ENCODE measurements at places on chromosomes 11 and 22. TPM values are rescaled to one million over a fixed set of nuclear protein-coding genes. Genes with fewer than 3 reads are reported as not detected.

DNA sequence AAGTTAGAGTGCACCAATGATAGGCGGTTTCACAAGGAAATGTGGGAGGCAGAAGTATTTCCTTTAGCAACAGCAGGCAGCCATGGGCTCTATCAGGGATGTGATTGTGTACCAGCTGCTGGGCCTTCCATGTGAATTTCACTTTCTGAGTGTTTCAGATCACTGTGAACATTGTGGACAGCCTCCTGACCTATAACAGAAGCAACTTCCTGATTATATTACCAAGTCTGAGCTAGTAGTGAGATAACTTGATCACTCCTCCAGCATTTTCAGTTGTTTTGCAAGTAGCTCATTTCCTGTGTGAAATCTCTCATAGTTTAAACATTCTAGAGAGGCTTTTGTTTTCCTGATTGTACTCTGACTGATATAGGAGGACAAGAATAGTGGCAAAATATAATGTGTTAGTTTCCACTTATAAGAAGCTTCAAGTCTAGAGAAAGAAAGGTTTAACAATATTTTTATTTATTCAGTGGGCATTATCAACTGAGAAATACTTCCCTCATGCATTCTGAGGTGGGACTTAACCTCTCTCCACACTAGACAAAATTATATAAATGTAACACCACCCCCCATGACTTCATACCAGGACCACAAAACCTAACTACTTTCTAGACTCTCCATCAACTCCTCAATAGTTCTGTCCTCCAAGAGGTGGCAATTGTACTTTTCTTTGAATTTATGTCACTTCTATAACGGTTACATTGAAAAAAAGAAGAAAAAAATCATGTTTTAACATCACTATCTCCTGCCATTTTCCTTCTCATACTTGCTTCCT lies 184.2 kb upstream of the LUZP2 start:
- H3K36me3 ChIP-seq = no peaks in the 10 kb centered on the region
- H3K4me1 ChIP-seq = no peaks in the 10 kb centered on the region
- H3K27ac ChIP-seq = no peak overlapping the region
- H3K4me3 ChIP-seq = no peak overlapping the region

GRCh38 chr11:77244277-77245027 lies 57.0 kb downstream of the GDPD4 start:
- H3K27ac ChIP-seq = no peak overlapping the region
- no peaks in the 10 kb centered on the region for H3K4me1 ChIP-seq
- no peak for DNase-seq

GRCh38 chr11:75333807-75334140 lies 17.7 kb downstream of the ARRB1 start:
- H3K36me3 ChIP-seq = no peaks in the 10 kb centered on the region
- no peak overlapping the region for H3K27ac ChIP-seq
- H3K27me3 ChIP-seq = no peaks in the 10 kb centered on the region
- peaks cover 23% of the 10 kb centered on the region for H3K4me1 ChIP-seq
- no peak overlapping the region for H3K4me3 ChIP-seq

GRCh38 chr22:20967697-20968211 lies 699 bp downstream of the AIFM3 start:
- peak overlapping the region; percentile 64 for H3K27ac ChIP-seq
- peaks cover 57% of the 10 kb centered on the region for H3K4me1 ChIP-seq
- H3K36me3 ChIP-seq = peaks cover 3% of the 10 kb centered on the region
- no peak overlapping the region for H3K4me3 ChIP-seq

GRCh38 chr11:64503186-64503753 lies 87.8 kb upstream of the SLC22A12 start:
- DNase-seq = peak; percentile 26
- peaks cover 6% of the 10 kb centered on the region for H3K4me1 ChIP-seq
- H3K36me3 ChIP-seq = no peaks in the 10 kb centered on the region
- H3K4me3 ChIP-seq = no peak overlapping the region
- H3K27ac ChIP-seq = no peak overlapping the region

DNA sequence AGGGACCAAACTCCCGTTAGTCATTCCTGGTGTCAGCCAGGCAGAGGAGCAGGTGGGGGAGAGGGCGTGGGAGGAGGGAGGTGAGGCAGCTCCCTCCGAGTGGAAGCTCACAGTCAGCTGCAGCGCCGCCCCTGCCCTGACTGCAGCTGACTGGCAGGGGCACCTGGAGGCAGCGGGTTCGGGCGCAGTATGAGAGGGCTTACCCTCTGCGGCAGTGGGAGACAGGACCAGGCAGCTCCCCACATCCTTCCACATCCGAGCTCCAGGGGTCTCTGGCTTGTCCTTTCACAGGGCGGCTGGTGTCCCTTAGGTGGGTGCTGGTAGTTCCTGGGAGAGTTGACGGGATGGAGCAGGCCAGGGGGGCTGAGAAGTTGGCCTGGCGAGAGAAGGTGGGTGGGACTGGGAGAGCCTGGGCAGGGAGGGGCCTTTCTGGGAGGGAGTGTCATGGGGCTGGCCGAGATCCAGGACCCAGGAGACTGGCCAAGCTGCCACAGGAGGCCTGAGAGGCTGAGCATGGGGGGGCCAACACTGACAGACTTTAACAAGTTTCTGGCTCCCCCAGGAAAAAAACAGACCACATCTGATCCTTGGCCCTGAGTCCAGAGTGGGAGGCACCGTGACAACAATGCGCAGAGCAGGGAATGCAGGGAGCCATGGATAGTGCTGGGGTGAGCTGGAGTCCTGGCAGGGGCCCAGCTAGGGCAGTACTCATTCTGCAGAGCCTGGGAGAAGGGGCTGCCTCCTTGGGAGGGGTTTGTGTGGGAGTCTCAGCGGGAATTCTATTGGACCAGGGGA lies 4.9 kb downstream of the ADORA2A start:
- peaks cover 17% of the 10 kb centered on the region for H3K36me3 ChIP-seq
- peak overlapping the region; percentile 49 for H3K27ac ChIP-seq
- H3K4me1 ChIP-seq = peaks cover 84% of the 10 kb centered on the region
- no peaks in the 10 kb centered on the region for H3K27me3 ChIP-seq
- DNase-seq = no peak
- H3K4me3 ChIP-seq = no peak overlapping the region

- H3K4me1 ChIP-seq = no peaks in the 10 kb centered on the region
- H3K4me3 ChIP-seq = no peak overlapping the region
- DNase-seq = no peak
- no peak overlapping the region for H3K27ac ChIP-seq
- H3K36me3 ChIP-seq = no peaks in the 10 kb centered on the region
Observed at GRCh38 chr11:83662494-83662893, 376.3 kb upstream of the CCDC90B start.

DNA sequence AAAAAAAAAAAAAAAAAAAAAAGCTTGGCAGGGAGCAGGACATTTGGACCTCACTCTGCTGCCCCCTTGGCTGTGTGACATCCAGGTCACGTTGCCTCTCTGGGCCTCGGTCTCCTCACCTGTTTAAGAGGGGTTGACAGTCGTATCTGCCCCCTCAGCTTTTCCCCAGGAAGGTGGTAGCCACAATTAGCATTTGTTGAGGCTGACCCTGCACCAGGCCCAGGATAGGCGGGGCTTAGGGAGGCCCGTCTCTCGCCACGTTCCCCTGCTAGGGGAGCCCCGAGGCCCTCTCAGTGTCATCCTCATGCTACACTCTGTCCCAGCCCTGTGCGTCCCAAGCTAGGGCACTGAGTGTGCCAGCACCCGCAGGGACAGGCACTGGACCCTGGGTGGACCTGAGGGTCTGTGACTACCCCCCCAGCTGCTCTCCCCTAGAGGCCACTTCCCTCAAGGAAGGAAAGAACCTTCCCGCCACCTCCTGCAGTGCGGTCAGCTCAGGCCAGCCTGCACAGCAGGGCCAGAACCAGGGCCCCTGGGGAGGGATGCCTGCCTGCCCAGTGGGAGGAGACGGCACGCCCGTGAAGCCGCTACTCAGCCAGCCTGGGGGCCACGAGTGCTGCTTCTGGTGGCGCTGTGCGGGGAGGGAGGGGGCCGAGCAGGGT lies 38.5 kb upstream of the PPARA start:
- H3K36me3 ChIP-seq = peaks cover 94% of the 10 kb centered on the region
- DNase-seq = no peak
- H3K4me1 ChIP-seq = peaks cover 75% of the 10 kb centered on the region
- H3K27ac ChIP-seq = peak overlapping the region; percentile 33

DNA sequence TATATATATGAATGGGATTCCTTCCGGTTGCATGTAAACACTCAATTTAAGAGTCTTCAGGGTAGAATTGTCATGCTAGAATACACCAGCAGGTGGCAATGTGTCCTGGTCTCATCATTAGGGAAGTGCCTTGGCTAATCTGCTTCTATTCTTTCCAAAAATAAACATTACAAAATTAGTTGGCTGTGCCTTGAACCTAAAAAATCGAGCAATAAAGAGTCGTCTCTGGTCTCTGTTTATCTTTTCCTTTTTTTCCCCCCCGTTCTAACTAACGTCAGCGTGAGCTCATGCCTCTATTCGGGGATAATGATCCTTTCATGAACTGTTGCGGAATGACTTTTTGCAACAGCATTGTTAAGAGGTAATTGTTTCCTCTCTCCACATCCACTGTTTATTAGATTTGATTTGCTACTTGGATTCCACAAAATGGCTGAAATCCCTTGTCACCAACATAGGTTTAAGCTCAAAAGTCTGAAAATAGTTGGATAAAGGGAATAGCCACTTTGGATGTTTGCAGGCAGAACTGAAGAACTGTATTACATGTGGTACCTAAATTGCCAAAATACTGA lies 1.2 kb upstream of the ARHGEF12 start:
- H3K27ac ChIP-seq = peak overlapping the region; percentile 97
- H3K4me3 ChIP-seq = peak overlapping the region; percentile 88
- DNase-seq = peak; percentile 94
- no peaks in the 10 kb centered on the region for H3K4me1 ChIP-seq
- peaks cover 4% of the 10 kb centered on the region for H3K36me3 ChIP-seq

GRCh38 chr22:47051441-47052071 lies 289.1 kb downstream of the TBC1D22A start:
- H3K27me3 ChIP-seq = no peaks in the 10 kb centered on the region
- no peak for DNase-seq
- peaks cover 42% of the 10 kb centered on the region for H3K4me1 ChIP-seq
- no peak overlapping the region for H3K27ac ChIP-seq

- no peaks in the 10 kb centered on the region for H3K36me3 ChIP-seq
- H3K4me1 ChIP-seq = peaks cover 32% of the 10 kb centered on the region
- H3K27ac ChIP-seq = no peak overlapping the region
- H3K4me3 ChIP-seq = no peak overlapping the region
- no peaks in the 10 kb centered on the region for H3K27me3 ChIP-seq
Observed at GRCh38 chr11:69207165-69207889, 51.6 kb downstream of the SMIM38 start.

- H3K36me3 ChIP-seq = no peaks in the 10 kb centered on the region
- DNase-seq = no peak
- no peak overlapping the region for H3K4me3 ChIP-seq
- no peaks in the 10 kb centered on the region for H3K27me3 ChIP-seq
- no peak overlapping the region for H3K27ac ChIP-seq
Observed at GRCh38 chr11:91857179-91857578, 367.4 kb upstream of the FAT3 start.

GRCh38 chr11:30463266-30463665 lies 122.9 kb downstream of the MPPED2 start:
- H3K27ac ChIP-seq = no peak overlapping the region
- no peak for DNase-seq
- H3K4me1 ChIP-seq = peaks cover 6% of the 10 kb centered on the region
- H3K27me3 ChIP-seq = no peaks in the 10 kb centered on the region

Gene CHRDL2
- total RNA-seq = 0.30 TPM

Gene LIF
- 0.61 TPM for total RNA-seq
